Fibroblast of skin of right biceps (primary cell): ENCODE measurements at places on chromosomes 1 and 21.

DNA sequence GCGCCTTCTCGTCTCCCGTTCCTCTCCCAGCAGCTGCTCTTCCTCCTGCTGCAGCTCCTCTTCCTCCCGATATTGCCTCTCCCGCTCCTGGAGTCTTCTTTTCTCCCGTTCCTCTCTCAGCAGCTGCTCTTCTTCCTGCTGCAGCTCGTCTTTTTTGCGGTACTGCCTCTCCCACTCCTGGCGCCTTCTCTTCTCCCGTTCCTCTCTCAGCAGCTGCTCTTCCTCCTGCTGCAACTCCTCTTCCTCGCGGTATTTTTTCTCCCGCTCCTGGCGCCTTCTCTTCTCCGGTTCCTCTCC lies 5.3 kb downstream of the TCHH start:
- DNase-seq = no peak

GRCh38 chr1:94611681-94612475 lies 70.3 kb upstream of the F3 start:
- DNase-seq = no peak

DNA sequence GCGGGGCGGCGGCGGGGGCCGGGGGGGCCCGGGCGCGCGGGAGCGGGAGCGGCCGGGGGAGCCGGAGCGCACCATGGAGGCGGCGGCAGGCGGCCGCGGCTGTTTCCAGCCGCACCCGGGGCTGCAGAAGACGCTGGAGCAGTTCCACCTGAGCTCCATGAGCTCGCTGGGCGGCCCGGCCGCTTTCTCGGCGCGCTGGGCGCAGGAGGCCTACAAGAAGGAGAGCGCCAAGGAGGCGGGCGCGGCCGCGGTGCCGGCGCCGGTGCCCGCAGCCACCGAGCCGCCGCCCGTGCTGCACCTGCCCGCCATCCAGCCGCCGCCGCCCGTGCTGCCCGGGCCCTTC lies 546 bp downstream of the SKI start:
- DNase-seq = no peak

GRCh38 chr1:59361766-59362165 lies 64.9 kb downstream of the FGGY start:
- DNase-seq = peak; percentile 31

DNA sequence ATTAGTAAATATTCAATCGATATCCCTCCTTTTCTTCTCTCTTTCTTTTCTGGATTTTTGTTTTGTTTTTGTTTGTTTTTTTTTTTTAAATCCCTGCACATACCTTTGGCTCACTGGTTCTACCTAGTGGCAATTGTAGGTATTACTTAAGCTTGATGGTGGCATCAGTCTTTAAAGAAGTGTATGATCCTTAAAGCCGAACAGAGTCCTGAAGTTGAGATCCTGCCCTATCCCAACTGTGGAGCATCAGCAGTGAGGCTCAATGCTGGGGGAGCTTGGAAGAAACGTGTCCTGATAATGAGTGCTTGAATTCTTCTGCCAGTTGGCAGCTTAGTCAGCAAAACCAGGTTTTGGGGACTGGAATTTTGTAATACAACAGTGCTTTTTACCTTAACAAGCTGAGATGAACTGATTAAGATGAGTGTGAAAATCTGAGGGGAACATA lies 60.8 kb downstream of the FASLG start:
- DNase-seq = peak; percentile 33

GRCh38 chr1:24963099-24963872 lies 33.2 kb upstream of the RUNX3 start:
- DNase-seq = no peak

GRCh38 chr1:182709225-182709764 lies 24.9 kb upstream of the RGS8 start:
- DNase-seq = no peak

- DNase-seq = no peak
These were observed 305.9 kb downstream of the BARHL2 start for GRCh38 chr1:90411185-90411584.

GRCh38 chr1:92169214-92170005 lies 48.3 kb upstream of the C1orf146 start:
- no peak for DNase-seq

DNA sequence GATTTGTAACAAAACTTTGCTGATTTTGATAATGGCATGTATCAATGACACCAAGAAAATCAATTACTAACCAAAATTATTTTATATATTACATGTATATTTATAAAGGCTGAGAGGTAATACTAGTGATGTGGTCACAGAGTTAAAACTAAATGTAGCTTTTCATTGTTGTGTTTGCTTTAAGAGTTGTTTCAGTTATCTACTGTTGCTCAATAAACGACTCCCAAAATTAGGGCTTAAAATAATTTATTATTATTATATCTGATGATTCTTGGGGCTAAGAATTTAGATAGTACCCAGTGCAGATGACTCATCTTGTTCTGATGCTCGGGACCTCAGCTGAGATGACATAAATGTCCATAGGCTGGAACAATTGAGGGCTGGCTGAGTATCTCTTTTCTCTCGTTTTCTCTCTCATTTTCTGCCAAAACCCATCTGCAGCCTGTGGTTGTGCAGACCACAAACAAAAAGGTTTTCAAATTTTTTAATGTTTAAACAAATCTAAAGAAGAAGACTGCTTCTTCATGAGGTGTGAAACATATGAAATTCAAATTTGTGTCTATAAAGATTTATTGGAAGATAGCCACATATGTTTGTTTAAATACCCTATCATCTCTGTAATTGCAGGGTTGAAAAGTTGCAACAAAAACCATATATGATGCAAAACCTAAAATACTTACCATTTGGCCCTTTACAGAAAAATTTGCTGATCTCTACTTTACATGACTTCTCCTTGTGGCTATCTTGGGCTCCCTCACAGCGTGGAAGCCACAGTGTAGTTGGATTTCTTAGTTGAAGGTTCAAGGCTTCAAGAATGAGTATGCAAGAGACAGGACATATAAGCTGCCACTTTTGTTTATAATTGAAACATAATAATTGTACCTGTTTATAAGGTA lies 14.8 kb upstream of the PTPRC start:
- DNase-seq = peak; percentile 85

DNA sequence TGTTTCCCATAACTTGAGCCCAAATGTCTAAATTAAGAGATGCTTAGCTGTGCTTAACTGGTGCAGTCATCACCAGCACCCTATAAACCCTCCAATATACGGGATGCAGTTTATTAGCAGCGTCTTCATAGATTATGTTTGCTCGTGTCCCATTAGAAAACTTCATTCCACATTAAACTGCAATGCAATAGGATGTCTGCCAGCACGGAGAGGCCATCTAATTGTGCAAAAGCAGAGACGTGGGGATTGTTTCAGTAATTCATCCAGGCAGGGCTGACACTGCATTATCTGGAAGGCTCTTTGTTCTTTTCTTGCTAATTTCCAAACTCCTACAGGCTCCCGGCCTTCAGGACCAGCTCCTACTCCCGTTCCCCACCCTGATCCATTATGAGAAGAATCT lies 89.5 kb downstream of the CSMD2 start:
- no peak for DNase-seq

- DNase-seq = no peak
These were observed 151.1 kb upstream of the C8B start for GRCh38 chr1:57116871-57117270.

DNA sequence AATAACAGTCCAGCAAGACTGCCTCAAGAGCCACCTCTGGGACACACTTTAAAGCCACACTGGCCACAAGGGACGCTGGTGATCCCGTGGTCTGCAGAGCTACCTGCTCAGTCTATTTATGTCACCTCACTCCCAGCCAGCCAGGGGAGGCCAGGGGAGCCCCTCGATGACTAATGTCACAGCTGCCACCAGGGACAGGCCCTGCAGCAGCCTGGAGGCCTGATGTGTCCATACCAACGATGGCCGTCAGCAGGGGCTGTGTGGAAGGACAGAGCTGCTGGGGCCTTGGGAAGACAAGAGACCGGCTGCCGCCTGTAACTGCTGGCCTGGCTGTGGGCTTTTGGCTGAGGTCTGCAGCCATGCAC lies 71.0 kb downstream of the SIK1 start:
- no peak for DNase-seq
